ENCODE measurements at places on chromosomes 1 and 21.
A peak's percentile ranks its signal among the peaks of the same experiment; 100 is the strongest.

- DNase-seq = no peak
Observed at GRCh38 chr21:17848228-17848627, 29.1 kb upstream of the C21orf91 start.

- DNase-seq = peak; percentile 81
Observed at GRCh38 chr1:150464422-150464826, 22.8 kb upstream of the TARS2 start.

GRCh38 chr1:111967886-111968285 is 21.6 kb downstream of the KCND3 start:
- no peak for DNase-seq

GRCh38 chr1:58282623-58283387 is 263.7 kb downstream of the OMA1 start:
- no peak for DNase-seq

DNA sequence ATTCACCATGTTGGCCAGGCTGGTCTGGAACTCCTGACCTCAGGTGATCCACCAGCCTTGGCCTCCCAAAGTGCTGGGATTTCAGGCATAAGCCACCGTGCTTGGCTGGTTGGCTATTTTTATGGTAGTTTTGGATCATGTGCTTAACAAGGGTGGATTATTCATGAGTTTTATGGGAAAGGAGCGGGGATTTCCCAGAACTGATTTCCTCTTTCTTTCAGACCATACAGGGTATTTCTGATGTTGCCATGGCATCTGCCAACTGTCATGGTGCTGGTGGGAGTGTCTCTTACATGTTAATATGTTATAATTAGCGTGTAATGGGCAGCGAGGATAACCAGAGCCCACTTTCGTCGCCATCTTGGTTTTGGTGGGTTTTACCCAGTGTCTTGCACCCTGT is 3.2 kb downstream of the TRPM2 start:
- no peak for DNase-seq

GRCh38 chr1:30783256-30783915 is 25.8 kb upstream of the LAPTM5 start:
- peak; percentile 81 for DNase-seq

DNA sequence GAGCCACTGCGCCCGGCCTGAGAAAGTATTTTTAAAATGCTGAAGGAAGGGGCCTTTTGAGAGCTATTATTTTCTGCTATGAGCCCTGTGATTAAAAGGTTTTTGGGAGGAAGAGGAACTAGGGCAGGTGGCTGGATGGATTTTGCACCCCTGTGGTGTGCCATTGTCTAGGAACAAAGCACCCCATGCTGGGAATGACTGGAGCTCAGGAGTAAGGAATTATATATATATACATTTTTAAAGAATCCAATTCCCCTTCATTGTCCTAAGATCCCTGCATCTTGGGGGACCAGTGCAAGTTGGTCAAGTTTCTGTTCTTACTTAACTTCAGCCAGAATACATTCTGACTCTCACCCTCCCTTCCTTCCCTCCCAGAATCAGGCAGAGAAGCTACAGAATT is 91.6 kb downstream of the ZNF648 start:
- no peak for DNase-seq

DNA sequence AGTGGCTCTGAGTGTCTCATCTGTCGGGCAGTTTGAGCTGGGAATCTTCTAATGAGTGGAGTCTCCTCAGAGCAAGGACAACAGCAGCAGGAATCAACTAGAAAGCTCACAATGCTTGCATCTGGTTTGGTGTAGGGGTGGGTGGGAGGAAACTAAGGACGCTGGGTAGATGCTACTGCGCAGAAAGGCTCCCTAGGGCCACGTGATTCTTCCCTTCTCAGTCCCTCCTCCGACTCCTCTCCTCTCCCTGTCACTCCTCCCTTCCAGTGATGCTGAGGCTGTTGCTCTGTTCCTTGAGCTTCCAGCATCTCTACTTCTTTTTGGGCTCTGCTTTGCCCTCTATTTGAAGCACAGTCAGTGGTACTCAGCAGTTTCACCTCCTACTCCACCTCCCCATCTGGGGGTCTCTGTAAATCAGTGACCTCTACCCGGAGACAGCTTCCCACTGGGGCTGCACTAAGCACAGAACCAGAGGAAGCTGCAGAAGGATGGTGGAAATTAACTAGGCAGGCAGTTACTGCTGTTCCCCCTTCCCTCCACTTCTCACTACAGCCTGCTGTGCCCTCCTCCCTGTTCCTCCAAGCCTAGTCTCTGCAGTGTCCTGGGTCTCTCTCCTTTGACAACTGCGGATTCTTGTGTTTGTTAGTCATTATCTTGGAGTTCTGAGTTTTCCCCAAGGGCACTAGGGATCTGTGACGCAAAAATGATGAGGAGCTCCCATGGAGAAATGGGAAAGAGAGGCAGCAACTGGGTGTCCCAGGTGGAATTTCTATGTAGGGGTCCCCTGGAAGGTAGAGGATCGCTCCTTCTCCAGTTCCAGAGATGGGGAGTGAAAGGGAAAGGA is 5.8 kb downstream of the LINGO4 start:
- no peak for DNase-seq

- DNase-seq = no peak
Observed at GRCh38 chr1:212315184-212315583, 30.0 kb downstream of the PPP2R5A start.

- DNase-seq = no peak
Observed at GRCh38 chr1:214416417-214416816, 135.0 kb downstream of the PTPN14 start.

GRCh38 chr1:155760751-155761475 is 72.0 kb downstream of the DAP3 start:
- DNase-seq = no peak

DNA sequence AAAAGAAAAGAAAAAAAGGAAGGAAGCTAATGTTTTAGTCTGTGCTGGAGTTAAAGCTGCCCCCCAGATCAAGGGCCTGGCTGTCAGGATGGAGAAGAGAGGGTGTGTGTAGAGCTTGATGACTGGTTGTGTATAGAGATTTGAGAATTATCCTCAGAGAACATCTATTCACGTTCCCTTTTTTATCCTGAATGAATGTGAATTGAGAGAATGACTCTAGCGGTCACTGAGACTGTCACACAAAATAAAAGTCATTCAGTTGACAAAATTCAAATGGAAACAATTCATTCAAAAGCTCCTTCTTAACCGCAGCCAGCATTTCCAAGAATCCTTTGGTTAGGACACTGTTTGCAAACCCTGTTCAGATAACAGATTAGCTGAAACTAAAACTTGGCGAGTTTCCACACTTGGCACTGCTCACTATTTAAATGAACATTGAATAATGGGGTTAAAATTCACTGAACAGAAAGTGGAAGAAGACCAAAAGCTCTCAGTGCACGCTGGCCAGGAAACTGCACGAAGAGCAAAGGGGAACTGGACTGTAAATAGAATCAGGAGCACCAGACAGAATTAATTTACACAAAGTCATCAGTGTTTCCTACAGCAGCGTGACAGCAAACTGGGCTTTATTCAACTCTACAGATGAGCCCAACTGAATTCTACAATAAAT is 13.6 kb upstream of the FAM89A start:
- peak; percentile 81 for DNase-seq

- no peak for DNase-seq
Observed at GRCh38 chr1:27116232-27116631, 38.7 kb downstream of the SLC9A1 start.

DNA sequence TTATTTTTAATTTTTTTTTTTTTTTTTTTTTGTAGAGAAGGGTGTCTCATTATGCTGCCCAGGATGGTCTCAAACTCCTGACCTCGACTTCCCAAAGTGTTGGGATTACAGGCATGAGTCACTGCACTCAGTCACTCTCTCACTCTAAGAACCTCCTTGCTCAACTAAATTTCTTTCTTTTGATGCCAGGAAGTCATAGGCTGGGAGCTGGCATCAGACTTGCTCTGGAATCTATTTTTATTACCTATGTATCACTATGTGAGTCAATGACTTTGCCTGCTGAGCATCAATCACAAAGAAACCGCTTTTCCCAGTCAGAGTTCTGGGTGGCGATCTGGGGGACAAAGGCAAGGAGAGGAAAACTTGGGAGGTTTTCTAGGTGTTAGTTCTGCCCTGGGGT is 35.5 kb upstream of the PARP1 start:
- no peak for DNase-seq
